Stimulated activated CD8-positive, alpha-beta memory T cell treated with anti-CD3 and anti-CD28 coated beads, Interleukin-15, amount 100 ng/mL, for 1 hour (primary cell): ENCODE measurements at places on chromosomes 12 and 14.

DNA sequence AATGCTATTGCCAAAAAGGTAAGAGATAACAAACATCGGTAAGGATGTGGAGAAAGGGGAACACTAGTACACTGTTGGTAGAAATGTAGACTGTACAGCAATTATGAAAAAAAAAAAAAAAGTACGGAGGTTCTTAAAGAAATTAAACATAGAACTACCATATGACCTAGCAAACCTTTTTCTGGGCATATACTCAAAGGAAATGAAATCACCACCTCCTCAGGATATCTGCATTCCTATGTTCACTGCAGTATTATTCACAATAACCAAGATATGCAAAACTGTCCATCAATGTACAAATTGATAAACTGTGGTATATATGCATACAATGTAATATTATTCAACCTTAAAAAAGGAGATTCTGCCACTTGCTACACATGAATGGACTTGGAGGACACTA is 60.7 kb downstream of the INSM2 start:
- DNase-seq = no peak

DNA sequence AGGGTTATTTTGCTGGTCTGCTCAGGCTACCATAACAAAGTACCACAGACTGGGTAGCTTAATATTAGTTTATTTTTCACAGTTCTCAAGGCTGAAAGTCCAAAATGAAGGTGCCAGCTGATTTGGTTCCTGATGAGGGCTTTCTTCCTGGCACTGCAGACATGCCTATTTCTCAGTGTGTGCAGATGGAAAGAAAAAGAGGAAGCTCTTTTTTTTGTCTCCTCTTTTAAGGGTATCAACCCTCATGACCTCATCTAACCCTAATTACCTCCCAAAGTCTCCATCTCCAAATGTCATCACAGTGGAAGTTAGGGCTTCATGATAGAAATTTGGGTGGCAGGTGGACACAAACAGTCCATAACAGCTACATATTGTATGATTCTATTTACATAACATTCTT is 25.0 kb upstream of the POLR3B start:
- no peak for DNase-seq

GRCh38 chr12:18749386-18749957 is 11.6 kb downstream of the CAPZA3 start:
- no peak for DNase-seq

DNA sequence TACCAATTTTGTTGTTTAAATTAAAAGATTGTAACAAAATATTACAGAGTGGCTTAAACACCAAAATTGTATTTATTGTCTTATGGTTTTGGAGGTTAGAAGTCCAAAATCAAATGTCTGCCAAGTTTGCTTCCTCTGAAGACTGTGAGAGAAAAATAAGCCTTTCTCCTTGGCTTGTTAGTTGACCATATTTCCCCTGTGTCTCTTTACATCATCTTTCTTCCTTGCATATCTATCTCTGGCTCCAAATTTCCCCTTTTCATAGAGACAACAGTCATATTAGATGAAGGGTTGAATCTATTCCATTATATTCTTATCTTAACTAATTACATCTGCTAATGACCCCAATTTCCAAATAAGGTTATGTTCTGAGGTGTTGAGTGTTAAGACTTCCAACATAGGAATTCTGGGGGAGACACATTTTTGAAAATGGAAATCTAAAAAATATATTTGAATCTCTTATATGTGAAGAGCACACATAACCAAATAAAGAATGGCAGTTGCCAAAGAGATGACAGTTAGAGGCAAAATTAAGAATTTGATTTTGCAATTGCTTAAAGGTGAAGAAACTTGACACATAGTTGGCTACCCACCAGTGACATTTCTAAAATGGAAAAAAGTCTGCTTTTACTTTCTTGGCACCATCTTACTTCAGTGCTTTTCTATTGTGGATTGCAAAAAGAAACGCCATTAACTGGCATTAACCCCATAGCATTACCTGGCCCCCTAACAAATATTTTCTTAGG is 407.2 kb downstream of the FSCB start:
- no peak for DNase-seq

- DNase-seq = no peak
Measured at GRCh38 chr12:107360033-107360432, 266.7 kb upstream of the CRY1 start.

GRCh38 chr14:54781080-54781479 is 121.5 kb downstream of the GCH1 start:
- DNase-seq = no peak
